ENCODE measurements at places on chromosomes 5 and 9. TPM values are rescaled to one million over a fixed set of nuclear protein-coding genes. Genes with fewer than 3 reads are reported as not detected.

The SNX18 gene
- total RNA-seq, result 15.9 TPM

The PITX1 gene
- under 0.01 TPM for total RNA-seq

The PCDHB16 gene
- not detected for total RNA-seq

The BHMT2 gene
- 0.27 TPM for total RNA-seq

The DPM2 gene
- total RNA-seq, result 17.2 TPM

The ZBED3 gene
- 7.0 TPM for total RNA-seq

The CDX1 gene
- not detected for total RNA-seq

- DNase-seq, result no peak
Observed at GRCh38 chr5:10550222-10550995, 13.5 kb upstream of the ANKRD33B start.

DNA sequence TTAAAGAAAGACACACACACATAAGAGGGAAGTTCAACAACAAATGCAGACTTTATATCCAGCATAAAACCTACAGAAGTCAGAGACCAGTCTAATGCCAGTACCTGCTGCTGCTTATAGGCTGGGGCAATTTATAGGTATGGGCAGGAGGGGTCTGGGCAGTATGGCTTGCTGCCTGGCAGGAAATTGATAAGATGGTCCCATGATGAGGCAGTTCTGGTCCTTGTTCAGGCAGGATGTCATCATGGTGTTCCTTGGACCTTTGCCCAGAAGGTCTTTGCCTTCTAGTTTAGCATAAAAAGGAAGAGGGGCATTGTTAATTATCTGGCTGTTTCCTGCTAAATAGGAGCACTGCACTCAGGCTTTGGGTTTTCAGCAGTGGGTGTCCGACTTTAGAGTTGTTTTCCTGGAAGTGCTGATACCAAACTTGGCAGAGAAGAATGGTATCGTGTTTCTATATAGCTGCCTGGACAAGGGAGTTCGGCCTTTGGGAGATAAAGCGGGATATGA, 10.4 kb upstream of the PDCD1LG2 start:
- DNase-seq, result peak; percentile 94

DNA sequence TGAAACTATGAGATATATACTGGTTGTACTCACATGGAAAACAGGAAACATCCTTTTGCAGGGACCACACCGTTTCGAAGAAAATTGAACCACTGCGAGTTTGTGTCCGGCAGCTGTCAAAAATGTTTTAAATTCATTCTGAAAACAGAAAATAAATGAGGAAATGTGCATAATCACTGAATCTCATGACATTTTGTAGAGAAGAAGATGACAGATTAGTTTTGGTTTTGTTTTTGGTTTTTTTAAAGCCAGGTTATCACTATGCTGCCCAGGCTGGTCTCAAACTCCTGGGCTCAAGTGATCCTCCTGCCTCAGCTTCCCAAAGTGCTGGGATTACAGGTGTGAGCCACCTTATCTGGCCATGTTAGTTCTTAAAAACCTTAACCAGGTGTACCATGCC, 3.5 kb downstream of the TXNDC8 start:
- DNase-seq, result no peak

GRCh38 chr5:141903261-141903660, 20.4 kb upstream of the DELE1 start:
- DNase-seq, result no peak

- no peak for DNase-seq
Observed at GRCh38 chr9:36486329-36486932, 86.3 kb upstream of the MELK start.

DNA sequence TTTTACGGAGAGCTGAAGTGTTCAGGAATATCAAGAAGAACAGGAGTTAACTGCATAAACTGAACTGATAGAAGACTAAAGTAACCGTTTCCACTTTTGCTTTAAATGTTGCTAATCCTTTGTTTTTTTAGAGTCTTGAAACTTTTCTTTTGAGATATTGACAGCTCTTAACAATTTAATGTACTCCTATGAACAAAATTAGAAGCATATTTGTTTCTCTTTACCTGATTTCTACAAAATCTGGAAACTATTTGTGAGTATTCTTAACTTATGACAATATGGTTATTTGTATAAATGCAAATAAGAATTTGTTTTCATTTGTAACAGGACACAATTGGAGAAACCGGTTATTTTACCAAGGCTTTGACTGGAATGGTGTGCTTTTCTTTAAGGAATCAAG, 89.5 kb upstream of the FAM120A start:
- DNase-seq, result no peak

DNA sequence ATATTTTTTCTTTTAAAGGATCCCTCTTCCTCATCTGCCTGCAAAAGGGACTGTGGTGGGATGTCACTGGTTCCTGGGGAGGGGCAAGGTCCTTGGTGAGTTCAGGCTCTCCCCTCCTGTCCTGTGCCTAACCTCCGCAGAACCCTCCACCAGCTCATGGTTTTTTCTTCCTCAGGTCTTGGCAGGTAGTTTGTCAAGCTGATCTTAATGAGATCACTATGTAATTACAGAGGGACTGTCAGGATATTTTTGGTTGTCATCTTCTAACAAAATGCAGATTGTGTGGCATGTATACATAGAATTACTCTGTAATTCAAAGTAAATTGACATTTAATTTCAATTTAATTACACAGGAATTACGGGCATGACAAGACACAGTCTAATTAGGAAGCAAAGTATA, 150.3 kb upstream of the SEMA6A start:
- DNase-seq, result no peak

GRCh38 chr9:124190761-124191160, 67.0 kb upstream of the NEK6 start:
- no peak for DNase-seq

GRCh38 chr5:141003791-141004611, 37.7 kb downstream of the PCDHAC2 start:
- no peak for DNase-seq

GRCh38 chr9:86563936-86564335, 209.7 kb upstream of the TUT7 start:
- no peak for DNase-seq

- DNase-seq, result peak; percentile 34
Observed at GRCh38 chr5:13478831-13479465, 465.5 kb downstream of the DNAH5 start.

DNA sequence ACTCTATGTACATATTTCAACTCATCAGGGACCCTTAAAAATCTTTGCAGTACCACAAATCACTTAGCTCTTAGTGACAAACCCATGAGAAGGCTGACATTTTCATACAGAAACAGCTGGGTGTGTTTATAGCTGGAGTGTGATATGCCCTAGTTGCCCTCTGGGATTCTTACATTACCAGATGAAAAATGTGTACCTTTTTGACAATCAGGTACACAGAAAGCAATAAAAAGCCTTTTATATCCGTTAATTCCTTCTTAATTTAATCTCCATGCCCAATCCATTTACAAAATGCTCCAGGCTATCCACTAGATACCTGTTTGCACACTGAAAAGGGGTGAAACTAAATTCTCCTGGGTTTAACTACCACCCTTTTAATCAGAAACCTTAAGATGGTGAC, 222.9 kb downstream of the KIAA0825 start:
- DNase-seq, result no peak

DNA sequence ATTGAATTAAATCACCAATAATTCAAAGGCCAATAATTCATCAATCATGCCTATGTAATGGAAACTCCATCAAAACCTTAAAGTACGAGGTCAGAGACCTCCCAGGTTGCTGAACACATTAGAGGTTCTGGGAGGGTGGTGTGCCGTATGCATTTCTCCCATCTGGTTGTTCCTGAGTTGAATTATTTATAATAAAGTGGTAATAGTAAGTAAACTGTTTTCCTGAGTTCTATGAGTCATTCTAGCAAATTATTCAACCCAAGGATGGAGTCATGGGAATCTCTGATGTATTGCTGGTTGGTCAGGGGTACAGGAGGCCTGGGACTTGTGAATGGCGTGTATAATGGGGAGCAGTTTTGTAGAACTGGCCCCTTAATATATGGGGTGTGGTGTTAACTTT, 191.7 kb downstream of the CARTPT start:
- DNase-seq, result no peak

- DNase-seq, result no peak
Observed at GRCh38 chr9:117050007-117050406, 362.9 kb downstream of the TRIM32 start.

DNA sequence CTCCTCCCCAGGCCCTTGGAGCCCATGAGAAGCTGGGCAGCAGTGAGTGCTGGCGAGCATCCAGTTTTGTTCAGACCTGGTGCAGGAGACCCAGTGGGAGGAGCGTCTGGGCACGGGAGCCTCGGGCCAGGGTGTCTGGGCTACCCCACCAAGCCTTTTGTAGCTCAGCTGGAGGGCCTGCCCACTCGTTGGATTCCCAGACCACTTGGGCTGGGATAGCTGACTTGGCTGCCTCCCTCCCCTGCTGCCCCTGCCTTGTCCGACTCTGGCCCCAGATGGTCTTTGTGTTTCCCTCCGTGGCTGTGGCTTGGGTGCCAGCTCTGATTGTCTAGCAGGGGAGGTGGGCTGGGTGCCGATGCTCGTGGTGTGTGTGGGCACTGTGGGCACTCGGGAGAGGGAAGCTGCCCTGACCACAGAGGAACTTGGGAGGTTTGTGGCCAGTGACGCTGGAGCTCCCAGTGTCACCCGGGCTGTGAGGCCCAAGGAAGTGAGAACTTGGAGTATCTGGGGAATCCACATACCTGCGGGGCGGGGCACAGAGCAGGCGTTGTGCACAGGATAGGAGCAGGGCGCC, 47.3 kb downstream of the WNK2 start:
- no peak for DNase-seq

- no peak for DNase-seq
Observed at GRCh38 chr9:97842960-97843359, 10.1 kb upstream of the FOXE1 start.

- DNase-seq, result no peak
Observed at GRCh38 chr5:101362067-101362466, 459.0 kb upstream of the ST8SIA4 start.

DNA sequence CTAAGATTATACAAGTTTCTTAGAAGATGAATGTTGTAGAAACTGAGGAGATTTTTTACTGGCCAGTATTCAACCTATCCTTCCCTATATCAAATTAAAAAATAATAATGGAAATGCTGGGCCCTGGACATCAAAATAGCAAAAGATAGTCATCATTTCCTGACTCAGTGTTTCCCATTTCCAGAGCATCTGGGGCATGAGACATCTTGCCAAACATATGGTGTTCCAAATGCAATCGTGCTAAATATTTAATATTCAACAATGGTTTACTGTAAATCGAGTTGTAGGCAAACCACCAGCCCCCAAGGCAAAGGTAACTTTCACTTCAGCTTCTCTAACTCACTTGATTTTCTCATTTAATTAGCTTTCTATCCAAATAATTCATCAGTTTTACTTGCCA, 152.9 kb downstream of the FRMD3 start:
- no peak for DNase-seq
